Activated CD4-positive, alpha-beta T cell treated with anti-CD3 and anti-CD28 coated beads, Interleukin-2, amount 10 ng/mL, durations not matched to agents 7 days and 5 days (primary cell): ENCODE measurements at places on chromosomes 7 and 10. TPM values are rescaled to one million over a fixed set of nuclear protein-coding genes. Genes with fewer than 3 reads are reported as not detected.

DNA sequence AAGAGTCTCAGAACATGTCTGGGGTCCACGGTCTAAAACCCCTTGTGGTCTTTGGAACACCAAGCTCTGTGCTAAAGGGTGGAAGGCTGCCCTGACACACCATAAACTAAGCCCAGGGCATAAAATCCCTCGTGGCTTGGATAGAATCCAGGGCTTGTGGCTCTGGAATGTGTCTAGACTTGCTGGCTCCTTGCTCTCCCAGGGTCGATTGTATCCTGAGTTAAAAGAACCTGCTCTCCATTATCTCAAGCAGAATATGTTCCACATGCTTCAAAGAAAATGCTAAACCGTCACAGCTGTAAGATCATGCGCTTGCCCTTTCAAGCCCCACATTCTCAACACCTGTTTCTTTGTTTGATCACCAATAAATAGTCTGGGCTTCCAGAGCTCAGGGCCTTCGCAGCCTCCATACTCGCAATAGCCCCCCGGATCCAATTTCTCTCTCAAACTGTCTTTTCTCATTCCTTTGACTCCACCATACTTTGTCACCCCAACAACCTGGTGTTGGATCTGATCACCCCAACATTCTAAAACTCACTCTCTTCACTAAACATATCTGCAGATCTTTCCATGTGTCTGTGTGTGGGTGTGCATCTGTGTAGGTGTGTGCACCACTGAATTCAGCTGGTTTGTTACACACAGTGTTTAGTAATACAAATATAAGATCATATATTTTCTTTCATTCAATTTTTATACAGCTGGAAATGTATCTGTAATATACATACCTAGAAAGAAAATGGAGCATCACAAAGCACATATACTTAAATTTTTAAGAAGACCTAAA, 238.5 kb downstream of the ZMYND11 start:
- DNase-seq: no peak

GRCh38 chr10:79176949-79177602, 108.3 kb downstream of the ZMIZ1 start:
- DNase-seq: no peak

DNA sequence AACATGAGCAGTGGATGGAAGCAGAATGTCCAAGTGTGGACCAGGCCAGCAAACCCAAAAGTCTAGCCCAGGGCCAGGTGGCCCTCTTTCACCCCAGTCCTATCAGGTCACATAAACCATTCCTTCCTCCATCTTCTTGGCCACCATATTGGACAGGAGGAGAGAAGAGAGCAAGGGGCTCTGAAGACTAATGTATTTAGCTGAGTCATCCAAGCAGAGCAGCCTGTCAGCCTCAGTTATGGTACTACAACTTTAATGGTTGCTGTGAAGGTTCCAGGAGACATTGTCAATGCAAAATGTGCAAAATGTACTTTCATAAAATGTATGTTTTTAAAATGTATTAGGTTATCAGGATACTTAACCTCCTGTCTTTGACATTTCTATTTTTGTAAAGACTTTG, 159.5 kb downstream of the GPAM start:
- no peak for DNase-seq

The GALNT17 gene
- total RNA-seq: not detected

DNA sequence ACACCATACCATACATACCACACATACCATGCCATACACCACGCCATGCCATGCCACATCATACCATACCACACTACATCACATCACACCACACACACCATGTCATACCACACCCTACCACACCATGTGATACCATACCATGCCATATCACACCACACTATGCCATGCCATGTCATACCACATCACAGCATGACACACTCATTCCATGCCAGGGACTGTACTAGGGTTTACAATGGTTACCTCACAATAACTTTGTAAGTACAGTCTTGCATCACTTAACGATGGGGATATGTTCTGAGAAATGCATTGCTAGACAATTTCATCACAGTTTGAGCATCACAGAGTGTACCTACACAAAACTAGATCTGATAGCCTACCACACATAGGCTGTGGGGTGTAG, 14.5 kb downstream of the PYROXD2 start:
- DNase-seq: no peak
